NCI-H446 treated with DMSO at 0.1 percent for 48 hours (cell line): ENCODE measurements at places on chromosomes 7 and 10.

DNA sequence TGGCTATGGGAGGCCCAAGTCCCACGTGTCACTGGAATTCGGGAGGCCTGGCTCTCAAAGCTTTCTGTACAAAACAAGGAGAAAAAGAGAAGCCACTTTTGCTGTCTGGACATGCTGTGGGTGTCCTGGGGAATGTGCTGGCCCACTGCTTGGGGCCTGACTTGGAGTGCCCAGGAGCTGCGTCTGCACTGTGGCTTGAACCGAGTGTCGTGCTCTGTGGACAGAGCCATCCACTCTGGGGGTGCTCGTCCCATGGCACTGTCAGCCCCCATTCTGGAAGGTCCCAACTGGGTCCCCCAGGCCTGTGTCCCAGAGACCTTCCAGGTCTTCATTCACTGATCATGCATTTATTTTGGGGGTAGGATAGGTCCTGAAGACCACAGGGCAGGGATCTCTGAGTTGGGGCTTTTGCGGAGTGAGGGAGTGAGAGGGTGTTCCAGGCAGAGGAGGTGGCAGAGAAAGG lies 138.0 kb downstream of the LHPP start:
- DNase-seq: no peak

DNA sequence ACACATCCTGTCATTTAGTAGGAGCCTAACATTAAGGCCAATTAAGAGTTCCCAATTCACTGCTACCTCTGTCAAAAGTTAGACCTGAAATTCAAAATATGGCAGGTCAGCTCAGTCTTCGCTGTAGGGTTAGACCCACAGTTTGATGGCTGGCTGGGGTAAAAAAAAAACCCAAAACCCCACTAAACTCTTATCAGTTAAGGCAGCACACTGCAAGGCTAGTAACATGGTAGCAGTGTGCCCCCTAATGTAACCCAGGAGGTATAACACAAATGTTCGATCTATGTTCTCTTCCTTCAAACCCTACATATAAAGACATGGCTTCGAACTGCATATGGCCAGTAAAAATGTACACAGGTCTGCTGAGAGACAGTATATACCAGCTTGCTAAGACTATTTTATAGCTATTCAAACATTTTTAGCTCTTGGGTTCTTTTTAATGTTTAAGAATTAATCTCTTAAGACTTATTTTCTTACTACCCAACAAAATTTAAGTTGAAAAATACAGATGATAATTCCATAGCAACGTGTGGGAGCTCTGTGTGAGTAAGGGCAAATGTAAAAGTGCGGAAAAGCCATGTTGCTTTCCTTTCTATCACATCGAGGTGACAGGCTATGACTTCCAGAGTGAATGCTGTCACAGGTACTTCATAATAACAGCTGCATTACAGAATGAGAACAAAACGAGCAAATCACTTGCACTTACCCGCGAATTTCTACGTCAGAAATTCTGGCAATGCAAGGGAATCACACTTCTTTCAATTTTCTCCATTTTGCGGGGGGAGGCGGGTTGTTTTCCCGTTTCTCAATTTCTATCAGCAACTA lies 168.4 kb upstream of the IMMP2L start:
- DNase-seq: peak; percentile 5

DNA sequence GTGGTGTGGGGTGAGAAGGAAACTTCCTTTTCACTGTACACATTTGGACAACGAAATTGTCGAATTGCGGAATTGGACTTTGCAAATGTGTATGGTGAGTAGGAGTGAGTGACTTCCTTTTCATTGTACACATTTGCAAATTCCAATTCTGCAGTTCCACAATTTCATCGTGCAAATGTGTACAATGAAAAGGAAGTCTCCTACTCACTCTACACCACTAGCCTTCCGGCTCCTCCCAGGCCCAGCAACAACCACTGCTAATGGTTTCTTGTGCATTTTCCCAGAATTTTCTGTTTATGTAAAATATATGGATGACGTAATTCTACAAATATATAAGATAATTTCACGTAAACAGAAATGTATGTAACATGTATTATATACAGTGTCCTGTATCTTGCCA lies 118.5 kb downstream of the ARL4A start:
- no peak for DNase-seq

- no peak for DNase-seq
Observed at GRCh38 chr10:78972160-78972946, 96.4 kb upstream of the ZMIZ1 start.

DNA sequence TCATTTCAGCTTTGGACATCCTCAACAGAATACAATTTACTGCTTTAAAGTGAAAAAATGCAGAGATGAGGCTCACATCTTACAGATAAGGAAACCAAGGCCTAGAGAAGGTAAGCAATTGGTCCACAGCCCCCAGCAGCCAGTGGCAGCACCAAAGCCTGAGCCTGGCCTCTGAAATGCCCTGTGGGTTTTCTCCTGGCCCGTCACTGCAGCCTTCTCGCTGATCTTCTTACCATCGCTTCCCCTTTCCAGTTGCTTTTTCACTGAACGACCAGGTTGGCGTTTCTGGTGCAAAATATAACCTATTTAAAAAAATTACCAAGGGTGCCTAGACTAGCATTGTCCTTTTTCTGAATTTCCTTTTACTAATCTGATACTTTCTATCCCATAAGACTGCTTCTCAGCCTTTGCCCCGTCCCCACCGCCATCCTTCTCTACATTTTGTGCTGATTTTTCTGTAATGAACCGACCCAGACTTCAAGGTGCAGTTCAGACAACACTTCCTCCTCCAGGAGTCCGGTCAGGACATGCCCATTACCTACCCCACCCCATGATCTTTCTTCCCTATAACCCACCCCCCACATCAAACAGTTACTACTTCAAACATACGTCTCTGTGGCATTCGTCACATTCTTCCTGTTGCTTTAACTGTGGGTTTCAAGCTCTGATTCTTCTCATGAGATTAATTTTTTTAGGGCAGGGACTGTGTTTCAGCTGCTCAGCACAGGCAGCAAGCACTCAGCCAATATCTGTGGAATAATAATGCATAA lies 289.4 kb downstream of the DNAJB6 start:
- DNase-seq: no peak

DNA sequence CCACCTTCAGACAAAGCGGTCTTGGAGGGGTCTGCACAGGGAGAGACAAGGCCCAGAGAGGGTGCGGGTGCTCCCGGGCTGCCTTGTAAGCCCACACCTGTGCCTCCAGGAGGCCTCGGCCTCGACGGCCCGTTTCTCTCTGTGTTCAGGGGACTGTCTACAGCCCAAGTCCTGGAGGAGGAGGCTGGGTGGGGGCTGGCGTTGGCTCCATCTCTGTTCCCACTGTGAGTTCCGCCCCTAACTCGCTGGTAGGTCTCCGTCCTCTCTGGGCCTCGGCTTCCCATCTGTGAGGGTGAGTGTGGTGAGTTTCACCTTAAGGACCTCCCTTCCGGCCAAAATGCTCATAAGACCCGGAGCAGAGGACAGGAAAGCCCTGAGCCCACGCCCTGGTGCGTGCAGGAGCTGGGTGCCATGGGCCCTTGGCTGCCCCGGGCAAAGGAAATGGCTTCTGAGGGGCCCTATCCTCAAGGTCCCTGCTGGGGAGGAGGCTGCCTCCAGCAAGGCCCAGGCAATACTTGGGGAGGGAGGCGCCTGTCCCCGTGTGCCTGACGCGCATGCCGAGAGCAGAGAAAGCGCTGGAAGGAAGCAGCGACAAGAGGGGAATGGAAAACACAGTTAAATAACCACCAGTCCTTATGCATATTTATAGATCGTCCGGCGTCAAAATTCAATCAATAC lies 276.8 kb downstream of the ELFN1 start:
- no peak for DNase-seq

GRCh38 chr7:47231032-47231431 lies 350.9 kb downstream of the TNS3 start:
- DNase-seq: no peak

DNA sequence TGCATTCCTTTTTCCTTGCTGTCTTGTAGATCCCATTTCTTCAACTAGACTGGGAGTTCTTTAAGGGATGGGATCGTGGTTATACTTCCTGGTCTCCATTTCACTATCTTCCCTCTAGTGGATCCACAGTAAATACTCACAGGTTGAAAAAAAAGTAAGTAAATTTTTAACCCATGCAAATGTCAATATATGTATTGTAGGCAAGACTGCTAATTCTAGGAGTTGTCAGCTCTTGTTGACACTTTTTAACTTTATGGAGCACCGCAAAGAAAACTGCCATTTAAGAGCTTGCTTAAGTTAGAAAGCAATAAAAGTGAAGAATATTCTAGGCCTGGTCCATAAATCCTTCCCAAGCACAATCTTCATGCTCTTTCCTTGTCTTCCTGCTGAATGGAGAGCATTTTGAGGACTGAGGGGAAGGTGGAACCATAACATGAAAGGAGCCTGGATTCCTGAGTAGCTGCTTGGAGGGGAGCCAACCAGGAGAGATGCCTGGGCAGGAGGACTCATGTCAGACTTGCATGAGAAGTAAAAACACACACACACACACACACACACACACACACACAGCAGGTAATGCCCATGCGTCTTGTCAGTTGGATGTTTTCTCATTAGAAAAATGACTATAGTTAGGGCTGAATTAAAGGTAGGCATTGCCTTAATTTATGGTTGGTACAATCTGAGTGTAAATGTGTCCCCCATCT lies 32.2 kb downstream of the VWA2 start:
- DNase-seq: no peak

- DNase-seq: peak; percentile 19
Observed at GRCh38 chr10:63416376-63416775, 49.4 kb downstream of the JMJD1C start.

DNA sequence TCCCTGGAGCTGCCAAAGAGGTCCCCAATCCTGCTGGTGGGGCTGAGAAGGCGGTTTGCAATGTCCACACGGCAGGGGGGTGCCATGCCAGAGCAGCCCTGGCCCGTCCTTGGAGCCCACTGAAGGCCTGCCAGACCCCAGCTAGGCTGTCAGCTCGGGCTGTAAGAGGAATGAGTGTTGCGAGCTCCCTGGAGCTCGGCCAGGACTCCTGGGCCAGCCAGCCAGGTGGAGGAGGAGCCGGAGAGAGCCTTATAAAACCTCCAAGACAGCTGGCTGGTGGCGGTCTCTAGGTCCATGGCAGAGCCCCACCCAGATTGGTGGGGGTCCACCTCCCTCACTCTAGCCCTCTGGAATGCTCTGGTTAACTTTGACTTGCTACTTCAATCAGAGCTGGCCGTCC lies 55.1 kb upstream of the CALN1 start:
- DNase-seq: no peak

DNA sequence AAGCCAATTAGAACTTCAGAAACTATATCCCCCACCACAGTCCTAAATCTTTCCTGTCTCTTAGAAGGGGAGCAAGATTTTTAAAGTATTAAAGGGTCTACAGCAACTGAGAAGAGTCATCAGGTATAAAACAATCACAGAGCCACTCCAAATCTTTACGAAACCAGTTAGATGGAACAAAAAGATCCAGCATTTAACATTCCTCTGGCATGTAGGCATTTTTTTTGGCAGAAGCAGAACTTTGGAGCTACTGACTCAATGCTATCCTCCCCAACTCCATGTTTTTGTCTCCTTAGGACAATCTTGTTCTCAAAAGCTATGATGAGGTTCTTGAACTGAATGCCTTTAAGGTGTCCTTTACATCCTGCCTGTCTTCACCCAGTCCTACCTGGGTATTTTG lies 333.3 kb downstream of the PRPF18 start:
- no peak for DNase-seq

DNA sequence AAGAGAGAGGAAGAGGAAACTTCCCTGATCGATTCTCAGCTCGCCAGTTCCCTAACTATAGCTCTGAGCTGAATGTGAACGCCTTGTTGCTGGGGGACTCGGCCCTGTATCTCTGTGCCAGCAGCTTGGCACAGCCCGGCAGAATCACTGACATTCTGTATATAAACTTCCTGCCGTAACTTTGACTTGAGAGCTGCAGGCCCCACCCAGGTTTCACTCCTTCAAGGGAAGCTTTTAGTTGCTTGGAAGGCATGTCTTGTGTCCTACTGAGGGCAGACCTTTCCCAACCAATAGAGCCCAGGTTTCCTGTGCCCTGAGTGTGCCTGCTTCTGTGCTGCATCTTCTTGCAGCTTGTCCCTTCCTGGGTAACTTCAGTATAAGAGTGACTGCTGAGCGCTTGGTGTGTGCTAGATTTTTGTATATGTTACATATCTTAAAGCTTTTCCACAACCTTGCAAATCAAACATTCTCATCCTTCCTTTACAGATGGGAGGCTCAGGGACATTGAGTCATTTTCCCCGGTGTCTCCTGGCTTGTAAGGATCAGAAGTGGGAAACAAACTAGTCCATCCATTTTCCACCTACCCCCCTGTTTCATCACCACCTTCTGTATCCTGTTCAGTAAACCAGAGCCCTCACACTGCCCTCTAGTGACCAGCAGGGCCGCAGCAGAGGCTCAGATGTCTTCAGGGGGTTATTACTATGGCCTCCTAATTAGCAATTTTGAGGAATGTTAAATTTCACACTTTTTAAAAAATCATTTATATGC lies 225.2 kb upstream of the PRSS58 start:
- no peak for DNase-seq

DNA sequence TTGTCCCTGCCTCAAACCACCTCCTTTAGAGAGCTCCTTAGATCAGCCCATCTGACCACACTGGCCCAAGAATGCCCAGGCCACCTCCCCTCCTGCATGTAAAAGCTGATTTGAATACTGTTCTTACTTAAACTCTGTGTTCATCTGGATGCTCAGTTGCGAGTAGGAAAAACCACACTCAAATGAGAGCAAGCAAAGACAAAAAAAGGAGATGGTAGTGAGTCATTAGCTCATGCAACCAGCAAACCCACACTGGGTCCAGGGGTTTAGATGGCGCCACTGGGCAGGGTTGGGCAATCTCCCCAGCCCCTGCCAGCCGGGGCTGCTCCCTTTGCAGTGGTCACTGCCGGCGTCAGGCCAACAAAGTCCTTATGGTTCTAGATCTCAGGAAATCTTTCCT lies 32.7 kb downstream of the TSPAN15 start:
- no peak for DNase-seq

GRCh38 chr10:5545011-5545410 lies 20.2 kb downstream of the CALML3 start:
- DNase-seq: no peak

- DNase-seq: no peak
Observed at GRCh38 chr7:45193828-45194227, 36.2 kb downstream of the RAMP3 start.

DNA sequence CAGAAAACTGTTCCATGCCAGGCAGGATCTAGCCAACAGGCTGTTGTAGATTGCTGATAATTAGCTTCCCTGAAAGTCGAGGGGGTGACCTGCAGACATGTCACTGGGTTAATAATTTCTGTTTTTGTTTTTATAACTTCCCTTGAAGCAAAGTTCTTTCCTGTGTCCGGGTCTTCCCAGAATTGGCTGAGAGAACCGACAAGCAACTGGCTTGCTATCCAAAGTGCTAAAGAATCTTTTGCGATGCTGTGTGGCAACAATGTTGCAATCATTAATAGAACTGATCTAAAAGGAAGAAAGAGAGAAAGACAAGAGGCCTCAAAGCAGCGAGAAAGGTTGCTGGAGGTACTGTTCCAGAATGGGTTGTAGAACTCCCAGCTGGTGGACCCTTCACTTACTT lies 132.1 kb upstream of the DPP6 start:
- no peak for DNase-seq

GRCh38 chr10:27506280-27506679 lies 2.2 kb downstream of the RAB18 start:
- DNase-seq: no peak

GRCh38 chr10:94286901-94287300 lies 75.8 kb downstream of the NOC3L start:
- DNase-seq: no peak
